H7 (cell line): ENCODE measurements at places on chromosomes 4 and X. TPM values are rescaled to one million over a fixed set of nuclear protein-coding genes. Genes with fewer than 3 reads are reported as not detected.

Gene XPNPEP2
- total RNA-seq, result 0.10 and 0.52 TPM in 2 replicates

Gene NLRP2B
- not detected in 2 replicates for total RNA-seq

Gene EPGN
- not detected in 2 replicates for total RNA-seq

Gene BBS7
- total RNA-seq, result 13.2 and 14.5 TPM in 2 replicates

Gene ZNF141
- 16.9 and 25.0 TPM in 2 replicates for total RNA-seq

Gene ADAM29
- total RNA-seq, result 0.18 TPM in 1 of 2 replicates, not detected in the other

Gene CYLC1
- total RNA-seq, result not detected in 2 replicates

Gene CDK16
- total RNA-seq, result 227 and 270 TPM in 2 replicates

Gene COX7B2
- total RNA-seq, result not detected in 2 replicates

Gene SSX2
- total RNA-seq, result 0.45 TPM in 1 of 2 replicates, not detected in the other

Gene PPEF1
- total RNA-seq, result 0.10 and 0.37 TPM in 2 replicates

GRCh38 chr4:36235306-36235705, 9.0 kb downstream of the ARAP2 start:
- peak; percentile 8 for DNase-seq

DNA sequence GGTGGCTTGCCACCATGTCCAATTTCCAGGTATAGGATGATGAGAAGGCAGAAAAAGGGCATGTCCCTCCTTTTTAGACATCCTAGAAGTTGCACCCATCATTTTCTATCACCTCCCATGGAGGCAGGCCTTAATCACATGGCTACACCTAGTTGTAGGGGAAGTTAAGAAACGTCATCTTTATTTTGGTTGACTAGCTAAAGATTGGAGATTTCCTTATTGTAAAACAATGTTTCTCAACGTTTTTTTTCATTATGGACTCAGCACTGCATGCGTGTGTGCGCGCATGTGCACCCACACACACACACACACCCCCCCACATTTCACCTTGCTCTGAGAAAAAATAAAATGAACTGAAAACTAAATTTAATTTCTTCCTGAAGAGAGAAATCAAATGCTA, 2.0 kb upstream of the CXCL9 start:
- no peak for DNase-seq

- peak; percentile 18 for DNase-seq
Observed at GRCh38 chr4:144174401-144175067, 34.0 kb upstream of the GYPA start.

DNA sequence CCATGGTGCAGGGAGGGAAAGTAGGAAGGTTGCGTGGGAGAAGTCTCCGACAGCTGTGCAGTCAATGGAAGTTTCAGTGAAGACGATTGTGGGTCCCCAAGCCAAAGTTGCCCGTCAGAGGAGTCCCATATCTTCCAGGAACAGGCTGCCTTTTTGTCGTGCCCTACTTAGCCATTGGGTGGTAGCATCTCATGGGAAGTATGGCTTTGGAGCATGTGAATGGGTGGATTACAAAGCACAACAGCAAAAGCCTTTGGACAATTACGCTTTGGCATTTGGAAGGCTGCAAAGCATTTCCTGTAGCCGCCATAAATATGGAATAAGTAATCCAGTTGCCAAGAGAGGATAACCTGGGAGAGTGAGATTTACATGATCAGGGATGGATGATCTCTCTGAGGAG, 300.7 kb upstream of the BOD1L1 start:
- DNase-seq, result no peak

GRCh38 chr4:76764251-76764650, 133.7 kb downstream of the SOWAHB start:
- DNase-seq, result no peak

- no peak for DNase-seq
Observed at GRCh38 chrX:43805579-43805978, 76.7 kb downstream of the MAOB start.

DNA sequence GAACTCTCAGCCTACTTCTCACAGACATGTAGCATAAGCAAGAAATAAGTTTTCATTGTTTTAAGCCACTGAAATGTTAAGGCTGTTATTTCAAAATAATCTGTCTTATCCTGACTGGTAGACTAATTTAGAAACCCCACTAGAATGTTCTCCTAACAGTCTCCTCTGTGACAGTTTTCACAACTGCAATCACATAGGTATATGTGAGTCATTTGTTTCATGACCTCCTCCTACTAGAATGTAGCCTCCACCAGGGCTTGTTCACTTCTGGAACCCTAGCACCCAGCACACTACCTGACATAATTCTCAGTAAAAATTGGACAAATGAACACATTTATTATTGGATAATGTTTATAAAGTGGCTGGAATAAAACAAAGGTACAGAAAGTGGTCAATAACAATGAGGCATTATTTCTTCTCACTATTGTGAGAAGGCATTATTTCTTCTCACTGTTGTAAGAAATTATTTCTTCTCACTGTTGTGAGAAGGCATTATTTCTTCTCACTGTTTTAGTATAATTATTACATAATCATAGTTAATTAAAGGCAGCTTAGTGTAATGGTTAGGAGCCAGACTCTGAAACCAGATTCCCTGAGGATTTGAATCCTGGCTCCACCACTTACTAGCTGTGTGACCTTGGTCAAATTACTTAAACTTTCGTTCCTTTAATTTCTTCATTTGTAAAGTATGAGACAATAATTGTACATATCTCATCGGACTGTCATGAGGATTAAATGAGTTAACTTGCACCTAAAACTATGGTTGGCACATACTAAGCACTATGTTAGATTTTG, 251.5 kb downstream of the RASL11B start:
- no peak for DNase-seq

GRCh38 chr4:55393461-55394320, 2.1 kb upstream of the TMEM165 start:
- no peak for DNase-seq

GRCh38 chr4:113884655-113885054, 94.8 kb downstream of the ARSJ start:
- no peak for DNase-seq

GRCh38 chr4:1748465-1748995, 27.2 kb downstream of the TACC3 start:
- peak; percentile 99 for DNase-seq

DNA sequence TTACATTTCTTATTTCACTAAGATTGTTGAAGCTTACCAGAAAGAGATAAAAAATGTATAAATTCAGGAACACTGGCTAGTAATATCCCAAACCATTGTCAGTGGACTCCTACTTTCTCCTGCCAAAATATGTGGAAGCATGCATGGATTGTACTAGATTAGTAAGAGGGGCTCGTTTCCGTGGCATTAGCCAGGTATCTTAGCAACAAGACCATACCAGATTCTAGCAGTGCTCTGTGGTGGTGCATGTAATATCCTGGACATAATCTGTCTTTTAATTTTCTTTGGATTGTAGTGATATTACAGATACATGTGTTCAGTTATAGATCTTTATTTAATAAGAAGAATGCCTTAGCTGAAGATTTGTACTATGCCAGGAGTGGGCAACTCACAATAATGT, 371.9 kb upstream of the PITX2 start:
- DNase-seq, result no peak

GRCh38 chrX:129760155-129760554, 19.6 kb upstream of the SASH3 start:
- no peak for DNase-seq

- no peak for DNase-seq
Observed at GRCh38 chrX:46366381-46367207, 178.6 kb downstream of the ZNF674 start.

GRCh38 chr4:143623896-143624295, 76.6 kb downstream of the FREM3 start:
- no peak for DNase-seq

GRCh38 chr4:140098455-140099160, 55.4 kb downstream of the MAML3 start:
- DNase-seq, result no peak

DNA sequence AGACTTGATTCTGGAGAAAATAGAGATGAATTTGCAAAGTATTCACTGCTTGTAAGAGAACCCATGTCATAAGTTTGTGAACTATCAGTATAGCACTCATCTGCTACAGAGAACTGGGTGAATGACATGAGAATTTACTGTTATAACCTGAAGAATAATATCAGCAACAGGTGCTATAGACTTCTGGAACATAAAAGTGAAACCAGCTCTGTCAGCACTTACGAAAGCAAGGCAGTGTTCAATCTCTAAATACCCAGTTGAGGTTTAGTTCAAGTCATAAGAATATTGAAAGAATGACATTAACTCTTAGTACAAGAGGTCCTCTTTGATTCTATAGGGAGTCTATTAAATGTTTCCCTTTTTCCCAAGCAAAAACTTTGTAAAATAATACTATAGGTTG, 232.9 kb upstream of the ANKRD50 start:
- DNase-seq, result no peak

DNA sequence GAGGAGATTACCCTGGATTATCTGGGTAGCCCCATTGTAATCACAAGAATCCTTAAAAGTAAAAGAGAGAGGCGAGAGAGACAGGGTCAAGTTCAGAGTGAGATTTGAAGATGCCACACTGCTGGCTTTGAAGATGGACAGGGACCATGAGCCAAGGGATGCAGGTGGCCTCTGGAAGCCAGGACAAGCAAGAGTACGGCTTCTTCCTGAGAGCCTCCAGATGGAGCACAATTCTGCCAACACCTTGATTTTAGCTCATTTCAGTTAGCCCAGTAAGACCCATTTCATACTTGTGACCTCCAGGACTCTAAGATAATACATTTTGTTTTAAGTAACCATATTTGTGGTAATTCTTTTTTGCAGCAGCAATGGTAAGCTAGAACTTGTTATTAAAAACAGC, 120.3 kb downstream of the GPM6A start:
- DNase-seq, result no peak

DNA sequence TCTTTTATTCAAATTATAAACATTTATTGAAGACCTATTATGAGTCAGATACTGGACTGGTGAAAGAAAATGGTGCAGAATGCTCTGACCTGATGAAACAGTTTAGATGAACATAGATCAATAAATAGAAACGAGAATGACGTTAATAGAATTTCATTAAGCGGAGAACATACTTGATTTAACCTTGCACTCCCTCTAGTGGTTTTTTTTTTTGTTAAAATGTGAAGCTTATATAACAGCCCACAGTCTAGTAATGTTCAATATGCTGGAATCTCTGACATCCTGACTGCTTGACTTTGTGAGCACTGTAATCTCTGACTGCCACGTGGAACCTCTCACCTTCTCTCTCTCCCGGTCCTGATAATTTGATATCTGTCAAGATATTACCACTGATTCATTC, 32.3 kb downstream of the HDAC8 start:
- no peak for DNase-seq

DNA sequence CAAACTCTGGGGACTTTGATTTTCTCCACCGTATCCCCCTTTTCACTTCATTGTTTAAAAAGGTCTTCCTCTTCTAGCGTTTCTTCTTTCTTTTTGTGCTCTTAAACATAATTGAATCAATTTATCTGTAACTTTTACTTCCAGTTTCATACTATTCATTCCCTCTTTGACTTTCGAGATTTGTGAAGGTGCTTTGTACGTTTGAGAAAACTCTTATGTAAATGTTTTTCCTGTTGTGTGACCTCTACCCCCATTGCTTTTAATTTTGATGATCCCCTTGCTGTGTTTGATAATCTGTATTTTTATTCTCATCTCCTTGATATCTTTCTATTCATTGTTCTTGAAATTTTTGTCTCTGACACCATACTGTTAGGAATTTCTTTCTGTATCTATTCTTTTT, 4.8 kb downstream of the USP38 start:
- DNase-seq, result no peak

DNA sequence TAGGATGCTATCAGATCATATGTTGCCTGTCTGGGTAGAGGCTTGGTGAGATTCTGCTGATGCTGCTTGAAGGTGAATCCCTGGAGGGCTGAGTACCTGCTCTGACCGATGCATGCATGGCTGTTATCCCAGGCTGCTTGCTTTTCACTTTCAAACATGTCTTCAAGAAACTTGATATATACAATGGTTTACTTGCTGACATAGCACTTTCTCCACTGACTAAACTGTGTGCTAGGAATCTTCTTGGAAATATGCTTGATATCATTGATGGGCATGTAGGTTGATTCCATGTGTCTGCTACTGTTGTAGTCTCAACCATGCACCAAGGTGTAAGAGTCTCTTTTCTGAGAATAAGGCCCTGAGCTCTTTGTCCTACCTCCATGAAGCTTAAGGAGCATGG, 79.6 kb upstream of the WDR1 start:
- no peak for DNase-seq
